ENCODE measurements at places on chromosomes 5 and 9.

- no peak for DNase-seq
These were observed 32.7 kb downstream of the OSMR start for GRCh38 chr5:38878391-38879077.

DNA sequence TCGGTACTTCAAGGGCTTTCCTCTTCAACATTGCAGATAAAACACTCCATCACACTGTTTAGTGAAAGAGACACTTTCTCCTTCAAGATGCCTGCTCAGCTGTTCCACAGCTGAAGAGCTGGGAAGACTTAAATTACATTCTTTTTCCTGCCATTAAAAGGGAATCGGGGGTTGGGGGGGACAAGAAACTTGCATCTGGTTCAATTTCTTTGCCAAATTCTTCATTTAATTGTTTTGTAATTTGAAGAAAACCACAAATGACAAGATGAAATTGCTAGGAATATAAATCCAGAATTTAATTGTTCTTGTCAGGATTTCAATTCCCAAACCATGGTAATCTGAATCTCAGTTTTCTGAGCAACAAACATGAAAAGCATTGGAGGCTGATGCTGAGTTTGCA lies 478.3 kb downstream of the EBF1 start:
- no peak for DNase-seq

DNA sequence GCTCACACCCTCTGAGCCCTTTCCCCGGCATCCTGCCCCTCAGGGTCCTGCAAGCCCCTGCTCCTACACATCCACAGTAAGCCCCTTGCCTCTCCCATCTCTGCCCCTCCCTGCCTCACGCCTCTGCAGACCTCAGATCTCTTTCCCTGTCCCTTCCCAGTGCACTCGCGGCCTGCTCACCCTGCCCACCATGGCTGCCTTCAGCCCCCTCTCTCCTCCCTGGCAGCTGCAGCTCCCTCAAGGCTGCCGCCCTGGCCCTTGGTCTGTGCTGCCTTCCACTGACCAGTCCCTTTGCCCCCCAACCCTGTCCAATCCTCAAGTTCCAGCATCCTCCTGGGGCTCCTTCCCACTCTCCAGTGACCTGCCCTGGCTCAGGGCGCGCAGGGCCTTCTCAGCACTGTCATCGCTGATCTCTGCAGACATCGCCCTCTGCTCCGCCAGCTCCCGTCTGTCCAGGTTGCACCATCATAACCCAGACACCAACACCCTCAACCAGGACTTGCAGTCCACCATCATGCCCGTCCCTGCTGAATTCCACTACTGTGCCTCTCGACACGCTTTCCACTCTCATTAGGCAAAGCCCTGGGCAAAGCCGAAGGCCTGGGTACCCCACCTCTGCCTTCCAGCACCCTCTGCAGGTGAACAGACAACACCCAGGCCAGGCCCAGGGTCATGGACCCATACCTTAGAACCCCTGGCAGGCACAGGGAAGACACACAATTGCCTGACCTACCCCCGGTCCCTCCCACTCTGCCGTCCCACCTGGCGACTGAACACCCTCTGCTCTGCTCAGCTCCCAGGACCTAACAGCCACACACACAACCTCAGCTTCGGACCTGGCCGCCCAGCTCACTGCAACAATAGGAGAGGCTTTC lies 97.8 kb upstream of the RUFY1 start:
- DNase-seq, result no peak

DNA sequence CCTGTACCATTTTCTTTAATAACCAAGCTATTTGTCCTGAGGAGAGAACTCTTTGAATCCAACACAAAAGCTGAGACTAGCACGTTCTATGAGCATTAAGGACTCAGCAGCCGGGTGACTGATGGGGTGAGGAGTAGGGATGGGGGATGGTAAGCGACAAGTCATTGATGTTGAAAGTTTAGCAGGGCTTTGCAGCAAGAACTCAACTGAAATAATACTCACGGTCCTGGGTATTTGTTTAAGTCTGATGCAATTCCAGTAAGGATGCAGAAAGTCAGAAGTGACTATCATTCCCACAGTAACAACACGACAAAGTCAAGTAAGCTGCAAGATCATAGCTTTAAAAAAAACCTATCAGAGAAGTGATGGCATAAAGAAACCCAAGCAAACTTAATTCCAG lies 131.1 kb downstream of the ACTL7B start:
- no peak for DNase-seq

DNA sequence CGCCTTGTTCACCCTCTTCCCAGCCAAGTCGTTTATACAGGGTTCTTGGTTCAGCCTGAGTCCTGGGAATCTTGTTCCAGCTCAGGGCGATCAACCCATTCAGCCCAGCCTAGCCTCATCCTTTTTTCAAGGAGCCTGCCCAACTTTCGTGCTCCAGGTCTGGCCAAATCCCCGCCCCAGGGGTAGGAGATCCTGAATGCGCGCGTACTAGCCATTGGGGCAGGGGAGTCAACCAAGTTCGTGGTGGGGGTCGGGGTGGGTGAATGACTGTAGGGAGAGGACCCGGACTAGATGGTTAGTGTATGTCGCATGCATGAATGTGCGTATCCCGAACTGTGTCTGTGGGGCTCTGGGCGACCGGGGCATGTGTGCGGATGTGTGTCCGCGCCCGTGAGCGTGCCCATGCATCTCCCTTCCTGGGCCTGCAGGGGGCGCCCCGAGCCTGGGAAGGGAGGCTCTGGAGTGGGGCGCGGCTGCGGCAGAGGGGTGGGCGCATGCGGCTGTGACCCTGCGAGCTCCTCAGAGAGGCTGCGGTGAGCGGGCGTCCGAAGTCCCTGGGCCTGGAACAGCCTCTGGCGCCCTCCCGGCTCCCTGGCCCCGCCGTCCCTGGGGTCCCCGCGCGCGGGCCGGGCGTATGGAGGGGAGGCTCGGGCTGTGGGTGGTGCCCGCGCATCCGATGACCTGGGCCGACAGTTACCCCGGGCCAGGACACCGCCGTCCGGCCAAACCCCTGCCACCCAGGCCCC lies 8.7 kb downstream of the CCL21 start:
- DNase-seq, result peak; percentile 57

DNA sequence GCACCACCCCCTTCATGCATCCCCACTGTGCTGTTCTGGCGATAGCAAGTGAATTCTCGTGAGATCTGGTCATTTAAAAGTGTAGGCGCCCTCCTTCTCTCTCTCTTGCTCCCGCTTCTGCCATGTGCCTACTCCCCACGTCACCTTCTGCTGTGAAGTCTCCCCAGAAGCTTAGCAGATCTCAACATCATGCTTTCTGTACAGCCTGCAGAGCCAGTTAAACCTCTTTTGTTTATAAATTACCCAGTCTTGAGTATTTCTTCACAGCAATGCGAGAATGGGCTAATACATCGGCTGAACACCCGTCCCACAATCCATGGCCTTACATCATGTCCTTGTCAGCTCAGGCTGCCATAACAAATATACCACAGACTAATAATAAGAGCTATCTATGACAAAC lies 17.4 kb downstream of the SHC3 start:
- no peak for DNase-seq

DNA sequence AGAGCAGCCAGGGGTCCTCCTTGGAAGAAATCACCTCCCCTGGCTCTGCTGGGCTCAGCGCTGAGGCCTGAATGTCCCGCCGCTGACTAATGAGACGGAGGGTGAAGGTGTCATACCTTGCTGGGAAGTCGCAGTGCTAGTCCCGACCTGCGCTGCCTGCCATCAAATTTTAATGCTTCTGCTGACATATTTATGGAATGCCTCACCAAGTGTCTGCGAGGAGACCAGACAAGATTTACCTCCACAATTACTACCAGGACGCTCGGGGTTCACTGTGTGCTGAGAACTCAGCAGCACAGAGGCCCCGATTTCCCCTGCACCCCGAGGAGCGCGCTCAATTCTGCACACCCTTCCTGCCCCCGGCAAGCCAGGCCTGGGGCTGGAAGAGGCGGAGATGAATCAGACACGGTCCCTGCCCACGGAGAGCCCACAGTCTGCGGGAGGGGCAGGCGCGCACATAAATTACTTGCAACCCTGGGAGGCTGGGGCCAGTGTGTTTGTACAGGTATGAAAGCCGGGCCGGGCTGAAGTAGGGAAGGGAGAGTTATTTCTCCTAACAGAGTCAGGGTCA lies 175.2 kb downstream of the PAX5 start:
- DNase-seq, result no peak

DNA sequence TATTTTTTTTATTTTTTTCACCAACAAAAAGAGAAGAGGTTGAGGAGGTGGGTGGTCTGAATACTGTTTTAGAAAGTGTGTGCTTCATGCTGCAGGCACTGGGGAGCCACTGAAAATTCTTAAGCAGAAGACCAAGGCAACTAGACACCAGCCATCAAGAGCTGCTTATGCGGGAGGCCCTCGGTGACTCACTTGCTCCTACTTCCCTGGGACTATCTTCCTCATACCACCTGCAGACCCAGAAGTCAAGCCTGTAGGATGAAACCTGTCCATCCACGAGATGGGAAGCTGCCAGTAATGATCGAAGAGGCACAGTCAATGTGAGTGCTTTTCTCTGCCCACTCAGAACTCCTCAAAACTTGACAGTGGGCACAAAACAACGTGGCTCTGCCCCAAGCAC lies 125.8 kb upstream of the SLC44A1 start:
- no peak for DNase-seq

- DNase-seq, result peak; percentile 2
These were observed 861 bp downstream of the ZFYVE16 start for GRCh38 chr5:80408484-80409366.

DNA sequence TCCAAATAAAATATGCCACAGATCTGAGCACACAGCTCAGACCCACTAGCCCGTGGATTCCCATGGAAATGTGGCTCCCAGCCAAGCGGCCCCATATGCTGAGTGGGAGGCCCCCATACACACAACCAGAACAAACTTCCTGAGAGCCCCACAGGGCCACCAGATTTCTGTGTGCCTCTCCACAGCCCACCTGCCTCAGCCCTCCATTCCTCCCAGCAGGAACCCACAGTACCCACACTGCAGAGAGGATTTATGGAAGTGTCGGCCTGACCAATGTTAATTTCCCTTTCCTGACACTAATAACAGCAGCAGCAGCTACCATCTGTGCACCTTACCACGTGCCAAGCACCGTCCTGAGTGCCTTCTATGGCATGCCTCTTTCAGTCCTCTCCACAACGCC lies 99.3 kb upstream of the SPOCK1 start:
- no peak for DNase-seq

DNA sequence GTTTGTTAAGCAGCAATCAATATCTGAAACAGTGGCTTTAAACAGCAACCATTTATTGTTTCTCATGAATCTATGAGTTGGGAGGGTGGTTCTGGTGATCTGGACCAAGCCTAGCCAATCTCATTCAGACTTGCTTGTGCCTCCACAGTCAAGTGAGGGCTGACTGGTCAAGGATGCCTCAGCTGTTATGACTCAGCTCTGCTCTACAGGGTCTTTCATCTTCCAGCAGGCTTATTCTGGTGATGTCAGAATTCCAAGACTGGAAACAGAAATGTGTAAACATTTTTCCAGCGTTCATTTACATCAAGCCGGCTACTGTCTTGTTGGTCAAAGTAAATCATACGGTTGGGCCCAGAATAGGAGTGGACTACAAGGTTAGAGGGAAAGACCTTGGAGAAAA lies 2.5 kb upstream of the PIP5K1B start:
- DNase-seq, result no peak

DNA sequence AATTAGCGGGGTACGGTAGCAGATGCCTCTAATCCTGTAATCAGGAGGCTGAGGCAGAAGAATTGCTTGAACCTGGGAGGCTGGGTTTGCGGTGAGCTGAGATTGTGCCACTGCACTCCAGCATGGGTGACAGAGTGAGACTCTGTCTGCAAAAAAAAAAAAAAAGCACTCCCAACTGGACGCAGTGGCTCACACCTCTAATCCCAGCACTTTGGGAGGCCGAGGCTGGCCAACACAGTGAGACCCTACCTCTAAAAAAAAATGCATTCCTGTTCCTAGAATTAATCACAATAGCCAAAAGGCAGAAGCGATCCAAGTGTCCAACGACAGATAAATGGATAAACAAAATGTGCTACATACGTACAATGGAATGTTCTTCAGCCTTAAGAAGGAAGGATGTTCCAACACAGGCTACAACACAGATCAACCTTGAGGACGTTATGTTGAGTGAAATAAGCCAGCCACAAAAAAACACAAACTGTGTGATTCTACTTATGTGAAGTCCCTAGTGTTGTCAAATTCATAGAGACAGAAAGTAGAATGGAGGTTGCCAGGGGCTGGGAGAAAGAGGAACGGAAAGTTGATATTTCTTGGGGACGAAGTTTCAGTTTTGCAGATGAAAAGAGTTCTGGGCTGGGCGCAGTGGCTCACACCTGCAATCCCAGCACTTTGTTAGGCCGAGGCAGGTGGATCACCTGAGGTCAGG lies 13.8 kb downstream of the FAM78A start:
- DNase-seq, result no peak

- DNase-seq, result no peak
These were observed 3.7 kb downstream of the HABP4 start for GRCh38 chr9:96453625-96454024.

GRCh38 chr9:32503008-32503407 lies 23.0 kb downstream of the RIGI start:
- no peak for DNase-seq

GRCh38 chr5:39185761-39186160 lies 33.6 kb downstream of the FYB1 start:
- DNase-seq, result no peak

- DNase-seq, result no peak
These were observed 8.2 kb downstream of the NR2F1-AS1 start for GRCh38 chr5:93572608-93573353.

DNA sequence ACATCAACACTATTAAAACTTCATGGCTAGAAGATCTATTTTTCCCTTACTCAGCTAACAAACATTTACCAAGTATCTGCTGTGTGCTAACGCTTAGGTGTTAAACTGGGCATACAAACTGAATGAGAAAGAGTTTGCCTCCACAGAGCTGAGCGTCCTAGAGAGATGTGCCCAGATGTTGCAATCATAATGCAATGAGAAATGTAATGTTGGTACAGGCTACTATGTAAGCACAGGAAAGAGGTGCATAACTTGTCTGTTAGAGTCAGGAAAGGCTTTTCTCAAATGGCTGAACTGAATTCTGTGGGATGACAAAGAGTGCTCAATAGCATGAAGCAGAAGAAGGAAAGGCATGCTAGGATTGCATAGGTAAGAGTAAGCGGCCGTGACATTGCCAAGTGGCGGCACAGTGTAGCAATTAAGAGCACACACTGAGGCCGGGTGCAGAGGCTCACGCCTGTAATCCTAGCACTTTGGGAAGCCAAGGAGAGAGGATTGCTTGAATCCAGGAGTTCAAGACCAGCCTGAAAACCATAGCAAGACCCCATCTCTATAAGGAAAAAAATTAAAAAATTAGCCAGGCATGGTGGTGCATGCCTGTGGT lies 137.8 kb downstream of the MEF2C start:
- DNase-seq, result no peak

- DNase-seq, result no peak
These were observed 144.3 kb downstream of the ST8SIA4 start for GRCh38 chr5:100758780-100759179.

GRCh38 chr5:136042665-136043121 lies 13.9 kb downstream of the TGFBI start:
- no peak for DNase-seq

DNA sequence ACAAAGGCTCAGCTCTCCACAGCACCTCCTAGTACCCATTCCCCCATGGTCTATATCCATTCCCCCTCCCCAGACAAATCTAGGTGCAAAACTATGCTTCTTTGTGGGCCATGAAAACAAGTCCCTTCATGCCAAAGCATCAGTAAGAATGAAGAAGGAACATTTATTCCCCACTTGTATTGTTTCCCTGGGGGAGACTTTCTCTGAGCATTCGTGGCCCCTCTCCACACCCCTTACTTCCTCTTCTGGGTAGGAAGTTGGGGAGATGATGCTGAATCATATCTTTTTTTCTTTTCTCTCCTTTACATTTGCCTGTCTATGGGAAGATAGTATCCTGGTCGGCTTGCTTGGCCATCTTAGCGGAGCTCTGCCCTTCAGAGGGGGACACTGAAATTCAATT lies 246.8 kb downstream of the NSG2 start:
- no peak for DNase-seq

GRCh38 chr9:94168203-94169000 lies 84.1 kb downstream of the PTPDC1 start:
- DNase-seq, result no peak
